ENCODE measurements at places on chromosomes 16 and 17.
A peak's percentile ranks its signal among the peaks of the same experiment; 100 is the strongest.

- no peak for DNase-seq
Measured at GRCh38 chr16:67024384-67025209, 4.4 kb upstream of the CBFB start.

DNA sequence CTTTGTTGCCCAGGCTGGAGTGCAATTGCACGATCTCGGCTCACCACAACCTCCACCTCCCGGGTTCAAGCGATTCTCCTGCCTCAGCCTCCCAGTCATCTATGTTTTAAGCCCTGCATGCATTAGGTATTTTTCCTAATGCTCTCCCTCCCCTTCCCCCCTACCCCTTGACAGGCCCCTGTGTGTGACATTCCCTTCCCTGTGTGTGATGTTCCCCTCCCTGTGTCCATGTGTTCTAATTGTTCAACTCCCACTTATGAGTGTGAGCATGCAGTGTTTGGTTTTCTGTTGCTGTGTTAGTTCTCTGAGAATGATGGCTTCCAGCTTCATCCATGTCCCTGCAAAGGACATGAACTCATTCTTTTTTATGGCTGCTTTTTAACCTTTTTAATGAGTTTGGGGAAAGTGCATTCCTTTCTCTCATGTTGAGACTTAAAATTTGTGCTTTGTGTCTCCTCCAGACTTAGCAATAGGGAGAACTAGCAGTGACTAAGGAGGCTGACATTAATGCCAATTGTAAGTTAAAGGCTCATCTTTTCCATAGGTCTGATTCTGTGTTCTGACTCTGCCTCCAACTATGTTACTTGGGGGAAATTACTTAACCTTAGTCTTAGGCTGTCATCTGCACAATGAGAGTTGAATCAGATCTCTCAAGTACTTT, 17.7 kb upstream of the PHAF1 start:
- DNase-seq: no peak

GRCh38 chr16:72246423-72246822, 74.5 kb upstream of the PMFBP1 start:
- DNase-seq: no peak

GRCh38 chr16:86630471-86630870, 52.1 kb downstream of the FOXL1 start:
- no peak for DNase-seq

- no peak for DNase-seq
Measured at GRCh38 chr16:72836985-72837384, 210.9 kb downstream of the ZFHX3 start.

DNA sequence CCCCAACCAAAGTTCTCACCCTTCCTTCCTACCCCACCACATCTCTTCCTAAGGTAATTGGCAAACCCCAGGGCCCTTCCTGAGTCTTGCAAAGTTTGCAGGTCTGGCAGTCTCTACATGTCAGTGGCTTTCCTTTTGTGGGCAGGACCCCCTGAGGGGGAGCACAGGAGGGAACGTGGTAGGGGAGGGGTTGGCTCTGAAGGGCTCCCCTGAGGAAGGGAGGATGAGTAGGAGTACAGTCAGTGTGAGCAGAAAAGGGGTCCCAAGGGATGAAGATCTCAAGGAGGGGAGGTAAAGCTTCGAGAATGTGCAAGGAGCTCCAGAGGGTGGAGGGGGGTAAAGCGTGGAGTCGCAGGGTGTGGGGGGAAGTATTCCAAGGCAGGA, 206.9 kb downstream of the RAB11FIP4 start:
- no peak for DNase-seq

DNA sequence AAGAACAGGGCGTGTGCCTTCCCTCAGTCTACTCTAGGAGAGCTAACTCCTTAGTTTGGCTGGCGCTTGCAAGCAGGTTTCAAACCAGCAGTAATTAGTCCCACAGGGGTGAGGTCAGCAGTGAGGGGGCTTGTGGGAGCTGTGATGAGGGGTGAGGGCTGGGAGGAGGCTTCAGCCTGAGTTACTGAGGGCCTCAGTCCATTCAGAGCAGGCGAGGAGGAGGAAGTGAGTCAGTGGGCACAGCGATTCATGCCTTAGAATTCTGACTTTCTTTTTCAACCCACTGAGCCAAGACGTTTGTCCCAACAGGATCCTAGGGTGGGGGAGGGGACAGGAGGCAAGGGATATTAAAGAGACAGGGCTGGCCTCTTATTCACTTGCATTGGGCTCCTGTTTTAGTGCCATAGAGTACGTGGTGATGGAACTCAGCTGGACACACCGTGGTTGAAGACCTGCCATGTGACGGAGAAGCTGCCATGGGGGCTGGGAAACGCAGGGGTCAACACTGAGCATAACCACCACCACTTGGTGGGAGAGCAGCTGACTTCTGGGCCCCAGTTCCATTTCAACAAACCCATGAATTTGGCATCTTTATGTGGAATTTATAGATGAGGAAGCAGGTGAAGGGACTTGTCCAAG, 8.3 kb upstream of the ITGA3 start:
- no peak for DNase-seq

DNA sequence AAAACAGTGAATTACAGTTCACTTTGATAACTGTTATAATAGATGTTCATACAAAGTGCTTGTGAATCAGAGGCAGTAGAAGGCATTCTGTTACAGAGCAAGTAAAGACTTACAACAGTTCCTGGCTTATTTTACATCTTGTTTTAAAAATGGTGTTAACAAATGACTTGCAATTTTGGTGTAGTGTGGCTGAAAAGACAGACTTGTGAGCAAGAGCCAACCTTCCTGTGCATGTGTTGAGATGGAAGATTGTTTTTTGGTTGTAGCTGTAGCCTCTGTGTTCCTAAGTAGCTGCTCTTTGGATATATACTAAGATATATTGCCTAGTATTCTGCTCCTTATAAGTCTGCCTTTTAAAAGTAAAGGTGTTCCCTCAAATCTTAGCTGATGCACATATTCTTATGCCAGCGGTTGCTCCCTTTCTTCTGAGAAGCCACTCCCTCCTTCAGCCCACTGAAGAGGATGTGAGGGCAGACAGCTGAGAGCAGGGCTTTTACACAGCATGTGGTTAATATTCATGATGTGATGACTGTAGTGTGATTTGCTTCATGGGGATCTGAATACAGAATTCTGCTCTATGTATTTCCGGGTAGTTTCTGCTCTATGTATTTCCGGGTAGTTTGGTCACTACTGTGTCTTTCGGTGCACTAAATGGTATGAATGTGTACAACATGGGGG, 182.3 kb downstream of the PHKB start:
- DNase-seq: peak; percentile 1

- no peak for DNase-seq
Measured at GRCh38 chr17:40382251-40382650, 17.7 kb upstream of the GJD3 start.

DNA sequence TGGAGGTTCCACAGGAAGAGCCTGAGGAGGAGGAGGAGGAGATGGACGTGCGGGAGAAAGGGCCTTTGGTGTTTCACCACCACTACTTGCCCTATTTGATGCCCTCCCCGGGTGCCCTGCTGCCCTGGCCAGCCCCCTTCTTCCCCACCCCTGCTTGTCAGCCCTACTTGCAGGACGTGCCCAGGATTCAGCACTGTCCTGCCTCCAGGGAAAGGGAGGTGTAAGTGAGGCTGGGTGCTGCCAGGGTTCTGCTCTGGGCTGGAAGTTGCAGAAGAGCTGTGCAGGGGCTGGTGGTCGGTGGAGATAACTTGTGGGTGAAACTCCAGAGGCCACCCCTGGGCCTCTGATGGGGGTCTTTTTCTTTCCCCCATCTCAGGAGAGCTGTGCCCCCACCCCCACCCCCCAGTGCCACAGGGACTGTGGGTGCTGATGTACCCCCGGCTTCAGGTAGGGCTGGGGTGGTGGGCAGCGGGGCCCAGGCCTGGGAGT, 3.0 kb downstream of the PRR29 start:
- DNase-seq: no peak

DNA sequence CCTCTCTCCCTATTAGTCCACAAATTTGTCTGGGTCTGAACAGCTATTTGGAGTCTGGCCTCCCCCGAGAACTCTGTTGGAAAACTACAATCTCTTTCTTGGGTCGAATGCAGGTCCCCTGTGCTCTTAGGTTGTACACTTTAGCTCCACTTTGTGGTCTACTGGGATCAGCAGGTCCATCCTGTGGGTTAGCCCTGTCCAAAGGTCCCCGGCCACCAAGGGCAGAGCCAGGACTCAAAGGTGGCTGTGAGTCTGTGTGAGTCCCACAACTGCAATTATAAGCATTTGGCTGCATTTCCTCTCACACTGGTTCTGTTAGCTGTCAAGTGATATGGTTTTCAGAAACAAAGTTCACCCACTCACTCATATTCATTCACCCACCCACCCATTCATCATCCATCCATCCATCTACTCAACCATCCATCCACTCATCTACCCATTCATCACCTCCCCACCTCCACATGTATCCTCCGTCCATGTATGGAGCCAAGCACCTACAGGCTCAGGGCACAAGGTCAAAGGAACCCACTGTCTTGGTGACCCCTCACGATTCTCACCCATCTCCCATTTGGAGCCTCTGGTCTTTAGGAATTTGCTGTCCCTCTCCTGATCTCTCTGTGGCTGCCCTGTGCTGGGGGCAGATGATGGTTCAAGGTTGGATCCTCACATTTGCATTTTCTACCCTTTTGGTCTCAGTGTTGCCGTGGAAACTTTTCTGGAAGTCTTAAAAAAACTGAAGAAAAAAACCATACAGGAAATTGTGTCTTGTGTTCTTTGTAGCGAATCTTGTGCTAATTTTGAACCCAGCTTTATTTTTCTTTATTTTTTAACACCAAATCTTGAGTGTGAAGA, 45.8 kb downstream of the IRF8 start:
- DNase-seq: no peak

GRCh38 chr16:50861970-50862411, 120.1 kb downstream of the CYLD start:
- no peak for DNase-seq

DNA sequence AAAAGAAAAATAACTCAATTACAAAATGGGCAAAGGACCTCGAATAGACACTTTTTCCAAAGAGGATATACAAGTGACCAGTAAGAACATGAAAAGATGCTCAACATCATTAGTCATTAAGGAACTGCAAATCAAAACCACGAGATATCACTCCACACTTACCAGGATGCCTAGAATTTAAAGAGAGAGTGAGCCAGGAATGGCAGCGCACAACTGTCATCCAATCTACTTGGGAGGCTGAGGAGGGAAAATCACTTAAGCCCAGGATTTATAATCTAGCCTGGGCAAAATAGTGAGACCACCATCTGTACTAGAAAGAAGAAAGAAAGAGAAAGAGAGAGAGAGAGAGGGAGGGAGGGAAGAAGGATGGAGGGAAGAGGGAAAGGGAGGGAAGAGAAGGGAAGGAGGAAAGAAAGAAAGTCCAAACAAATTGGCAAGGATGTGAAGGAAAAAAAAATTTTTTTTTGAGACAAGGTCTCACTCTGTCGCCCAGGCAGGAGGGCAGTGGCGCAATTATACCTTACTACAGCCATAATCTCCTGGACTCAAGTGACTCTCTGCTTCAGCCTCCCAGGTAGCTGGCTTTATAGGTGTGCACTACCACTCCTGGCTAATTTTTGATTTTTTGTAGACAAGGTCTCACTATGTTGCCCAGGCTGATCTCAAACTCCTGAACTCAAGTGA, 22.6 kb downstream of the TBX2 start:
- no peak for DNase-seq

DNA sequence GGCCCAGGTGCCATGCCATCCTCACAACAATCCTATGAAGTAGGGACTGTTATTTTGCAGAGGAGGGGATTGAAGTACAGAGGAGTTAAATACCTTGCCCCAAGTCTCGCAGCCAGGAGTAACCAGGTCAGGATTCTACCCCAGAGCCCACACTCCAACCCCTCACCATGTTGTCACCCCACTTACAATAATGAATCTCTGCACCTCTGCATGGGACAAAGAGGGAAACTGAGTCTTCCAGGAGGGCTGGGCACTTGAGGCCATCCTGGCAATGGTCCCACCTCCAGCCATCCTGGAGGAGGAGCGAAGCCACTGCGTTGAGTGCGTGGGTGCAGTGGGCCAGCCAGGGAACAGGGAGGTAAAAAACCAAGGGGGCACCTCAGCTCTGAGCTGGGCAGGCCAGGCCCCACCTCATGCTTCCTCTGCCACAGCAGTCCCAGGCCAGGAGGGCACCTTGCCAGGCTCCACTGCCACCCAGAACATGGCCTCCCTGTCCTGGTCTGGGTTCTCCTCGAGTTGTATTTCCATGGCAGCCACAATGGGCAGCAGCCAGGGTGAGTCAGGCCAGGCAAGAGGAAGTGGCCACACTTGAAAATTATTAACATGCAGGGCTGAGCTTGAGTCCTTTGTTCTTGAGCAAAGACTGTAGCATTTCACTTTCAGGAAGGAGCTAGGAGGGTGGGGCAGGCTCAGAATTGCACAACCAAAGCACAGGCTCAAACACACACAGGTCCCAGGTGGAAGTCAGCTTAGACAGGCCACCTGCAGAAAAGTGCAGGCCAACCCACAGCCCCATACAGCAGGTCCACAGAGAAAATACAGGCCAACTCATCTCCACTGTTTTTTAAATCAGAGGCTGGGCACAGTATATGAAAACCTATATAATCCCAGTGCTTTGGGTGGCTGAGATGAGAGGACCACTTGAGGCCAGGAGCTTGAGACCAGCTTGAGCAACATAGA, 52.1 kb downstream of the CUEDC1 start:
- DNase-seq: no peak

GRCh38 chr17:8966926-8967325, 1.4 kb upstream of the PIK3R5 start:
- no peak for DNase-seq

- DNase-seq: no peak
Measured at GRCh38 chr17:31686495-31686894, 172.5 kb downstream of the COPRS start.

All from activated CD8-positive, alpha-beta memory T cell treated with anti-CD3 and anti-CD28 coated beads for 4 hours (primary cell).